ENCODE measurements at places on chromosomes 3 and 15.
A peak's percentile ranks its signal among the peaks of the same experiment; 100 is the strongest.

DNA sequence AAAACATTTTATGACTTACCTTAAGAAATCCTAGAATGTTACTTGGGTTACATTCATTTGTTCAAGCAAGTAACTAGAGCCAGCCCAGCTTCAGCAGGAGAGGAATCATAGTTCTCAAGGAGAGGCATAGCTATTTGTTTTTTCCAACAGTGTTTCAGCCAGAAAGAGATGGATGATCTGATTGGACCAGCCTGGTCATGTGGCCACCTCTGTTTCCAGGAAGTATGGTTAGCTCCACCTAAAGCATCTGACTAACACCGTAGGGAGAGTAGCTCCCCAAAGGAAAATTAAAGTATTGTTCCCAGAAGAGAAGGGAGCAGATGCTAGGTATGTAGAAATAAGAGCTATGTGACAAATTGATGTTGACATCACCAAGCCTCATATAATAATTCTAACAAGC, 417.1 kb downstream of the TAFA4 start:
- no peak for DNase-seq

GRCh38 chr15:63146684-63147083, 10.6 kb downstream of the RPS27L start:
- no peak for DNase-seq

DNA sequence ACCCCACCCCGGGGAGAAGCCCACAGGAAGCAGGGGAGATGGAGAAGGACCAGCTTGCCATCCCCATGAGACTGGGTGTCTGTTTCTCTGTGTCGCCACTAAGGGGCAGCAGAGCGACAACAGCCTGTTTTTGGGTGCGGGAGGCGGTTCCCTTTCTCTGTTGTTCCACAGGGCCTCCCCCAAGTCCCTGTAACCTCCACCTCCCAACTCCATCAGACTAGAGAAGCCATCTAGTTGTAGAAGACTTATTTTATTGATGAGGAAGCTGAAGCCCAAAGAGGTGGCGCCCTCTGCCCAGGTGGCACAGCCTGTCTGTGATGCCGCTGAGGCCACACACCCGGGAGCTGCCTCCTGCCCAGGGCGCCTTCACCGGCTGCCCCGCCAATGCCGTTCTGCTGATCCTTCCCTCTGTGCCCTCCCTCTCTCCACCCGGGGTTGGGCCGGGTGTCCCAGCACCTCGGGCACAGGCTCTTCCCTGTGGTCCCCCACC, 3.9 kb upstream of the CCDC9B start:
- DNase-seq: peak; percentile 92

DNA sequence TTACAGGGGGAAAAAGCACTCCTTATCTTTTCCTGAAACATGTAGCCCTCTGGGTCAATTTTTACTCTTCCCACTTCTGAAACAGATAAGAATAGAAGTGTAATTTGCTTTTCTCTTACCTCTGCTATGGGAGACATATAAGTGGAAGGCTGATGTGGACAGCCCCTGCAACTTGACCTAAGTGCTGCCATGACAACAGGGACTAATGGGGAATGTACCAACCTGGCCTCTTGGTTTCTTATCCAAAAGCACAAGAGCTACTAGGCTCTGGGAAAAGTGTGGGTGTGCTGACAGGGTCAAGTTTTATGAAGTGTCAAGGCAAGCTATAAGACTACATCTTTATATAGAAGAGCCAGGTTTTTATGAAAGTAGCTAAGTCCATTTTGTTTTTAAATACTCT, 1246.5 kb downstream of the OTOL1 start:
- no peak for DNase-seq

- DNase-seq: no peak
Observed at GRCh38 chr15:57440799-57441198, 64.5 kb downstream of the CGNL1 start.

DNA sequence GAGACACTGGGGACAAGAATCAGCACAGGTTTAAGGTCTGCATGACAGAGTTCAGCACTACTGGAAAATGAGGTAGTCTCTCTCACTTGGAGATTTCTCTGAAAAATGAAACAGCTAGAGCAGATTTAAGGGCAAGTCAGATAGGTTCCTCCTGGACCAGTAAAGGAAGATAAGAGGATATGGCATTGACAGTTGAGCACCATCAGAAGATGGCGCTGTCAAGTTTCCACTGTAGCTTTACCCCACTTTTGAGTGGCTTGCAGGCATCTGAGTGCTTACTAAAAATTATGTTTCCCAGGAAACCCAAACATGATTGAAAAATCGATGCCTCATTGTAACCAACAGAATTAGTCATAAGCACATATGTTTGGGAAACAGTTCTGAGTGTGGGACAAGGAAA, 407.2 kb upstream of the UBE2E2 start:
- DNase-seq: no peak

DNA sequence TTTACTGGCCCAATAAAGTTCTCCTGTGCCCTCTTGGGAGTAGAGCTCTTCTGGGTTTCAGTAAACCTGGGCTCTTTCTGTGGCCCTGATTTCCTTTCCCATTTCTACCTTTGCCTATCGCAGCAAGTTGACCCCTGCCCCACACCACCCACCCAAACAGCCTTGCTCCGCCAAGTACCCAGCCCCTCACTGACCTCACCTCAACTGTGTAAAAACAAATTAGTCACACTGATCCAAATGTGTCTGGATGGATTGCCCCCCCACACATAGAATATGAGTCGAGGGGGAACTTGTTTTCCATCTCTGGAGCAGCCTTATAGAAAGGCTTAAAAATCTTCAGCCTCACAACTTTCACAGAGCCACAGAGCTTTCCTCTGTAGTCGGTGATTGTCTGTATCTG, 28.6 kb upstream of the VEPH1 start:
- DNase-seq: no peak

GRCh38 chr3:141093397-141093796, 42.2 kb downstream of the SPSB4 start:
- DNase-seq: no peak

GRCh38 chr15:69914040-69914439, 183.7 kb downstream of the TLE3 start:
- no peak for DNase-seq

DNA sequence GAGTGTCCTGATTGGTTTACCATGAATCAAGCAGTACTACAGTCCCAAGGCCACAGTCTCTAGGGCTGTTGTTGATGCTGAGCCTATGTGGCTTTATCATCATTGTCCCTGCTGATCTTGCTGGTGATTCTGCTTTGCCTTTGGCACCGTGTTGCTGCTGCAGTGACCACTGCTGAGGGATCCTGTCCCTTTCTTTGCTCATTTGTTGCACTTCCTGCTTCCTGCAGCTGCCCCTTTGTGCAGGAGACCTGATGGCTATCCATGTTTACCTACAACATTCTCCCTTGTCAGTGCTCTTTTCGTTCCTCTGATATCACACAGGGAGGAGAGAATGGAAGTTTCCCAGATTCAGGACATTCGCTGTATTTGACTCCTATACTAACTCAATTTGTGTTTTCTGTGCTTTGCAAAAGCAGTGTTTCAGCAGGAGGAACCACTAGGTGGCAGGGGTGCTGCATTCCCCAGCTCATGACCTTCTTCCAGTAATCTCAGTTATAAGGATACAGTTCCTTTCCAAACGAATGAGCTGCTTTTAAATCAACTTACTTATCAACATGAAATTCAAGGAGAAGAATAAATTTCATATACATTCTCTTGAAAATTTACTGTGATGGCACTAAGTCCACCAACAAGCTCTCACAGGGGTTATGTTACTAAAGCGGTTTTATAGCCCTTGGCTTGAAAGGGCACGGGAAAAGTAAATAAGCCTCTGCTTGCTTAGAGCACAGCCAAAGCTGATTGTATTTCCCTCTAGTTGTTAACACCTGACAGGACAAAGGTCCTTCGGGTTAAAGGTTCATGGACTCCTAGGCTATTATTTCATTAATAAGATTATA, 9.7 kb upstream of the THUMPD3 start:
- peak; percentile 86 for DNase-seq

DNA sequence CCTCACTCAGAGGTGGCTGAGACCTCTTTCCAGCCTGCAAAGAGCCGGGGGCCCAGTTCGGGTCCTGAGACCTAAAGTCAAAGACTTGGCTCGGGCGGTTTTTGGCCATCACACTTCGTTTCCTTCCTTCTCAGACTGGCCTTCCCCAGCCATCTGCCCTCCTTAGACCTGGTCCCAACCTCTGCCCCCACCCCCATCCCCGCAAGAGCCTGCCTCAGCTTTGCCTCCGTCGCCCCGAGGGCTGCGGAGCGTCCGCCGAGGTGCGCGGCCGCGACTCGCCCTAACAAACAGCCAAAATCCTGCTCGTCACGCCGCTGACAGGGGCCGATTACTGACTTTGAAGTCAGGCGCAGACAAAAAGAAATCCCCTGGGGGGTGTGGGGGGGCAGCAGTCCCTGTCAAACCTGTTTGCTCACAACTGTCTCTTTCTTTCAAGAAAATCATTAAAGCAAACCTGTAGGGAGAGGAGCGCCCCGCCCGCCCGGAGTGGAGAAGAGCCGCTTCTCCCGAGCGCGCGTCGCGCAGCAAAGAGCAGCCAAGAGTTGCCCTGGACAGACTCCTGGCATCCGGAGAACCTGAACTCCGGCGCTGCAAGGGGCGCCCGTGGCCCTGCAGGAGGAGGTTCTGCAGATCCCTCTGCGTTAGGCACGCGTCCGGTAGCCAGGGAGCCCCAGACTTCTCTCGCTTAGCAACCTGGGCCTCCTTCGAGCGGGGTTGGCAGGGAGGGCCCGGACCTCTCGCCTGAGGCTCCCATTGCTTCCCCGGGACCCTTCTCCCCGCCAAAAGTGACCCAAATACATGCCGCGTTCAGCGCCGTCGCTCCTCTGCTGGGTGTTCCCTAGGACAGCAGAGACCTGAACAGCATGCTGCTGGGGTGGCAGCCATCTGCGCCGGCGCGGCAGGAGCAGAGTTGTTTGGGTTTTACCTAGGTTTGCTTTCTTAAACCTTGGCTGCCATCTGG, 4.5 kb downstream of the SOX14 start:
- no peak for DNase-seq

DNA sequence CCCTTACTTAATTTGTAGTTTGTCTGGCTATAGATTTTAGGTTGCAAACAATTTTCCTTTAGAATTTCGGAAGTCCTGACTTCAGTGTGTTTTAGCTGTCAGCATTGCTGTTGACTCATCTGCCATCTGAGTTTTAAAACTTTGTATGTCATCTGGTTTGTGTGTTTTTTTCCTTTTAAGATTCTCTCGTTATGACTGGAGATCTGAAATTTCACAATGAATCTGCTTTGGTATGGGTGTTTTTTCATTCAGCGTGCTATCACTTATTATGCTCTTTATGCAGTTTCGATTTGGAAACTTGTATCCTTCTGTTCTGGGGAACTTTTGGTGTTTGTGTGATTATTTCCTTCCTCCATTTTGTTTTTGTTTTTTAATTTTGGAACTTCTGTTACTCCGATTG, 53.7 kb upstream of the ZNF280D start:
- no peak for DNase-seq

DNA sequence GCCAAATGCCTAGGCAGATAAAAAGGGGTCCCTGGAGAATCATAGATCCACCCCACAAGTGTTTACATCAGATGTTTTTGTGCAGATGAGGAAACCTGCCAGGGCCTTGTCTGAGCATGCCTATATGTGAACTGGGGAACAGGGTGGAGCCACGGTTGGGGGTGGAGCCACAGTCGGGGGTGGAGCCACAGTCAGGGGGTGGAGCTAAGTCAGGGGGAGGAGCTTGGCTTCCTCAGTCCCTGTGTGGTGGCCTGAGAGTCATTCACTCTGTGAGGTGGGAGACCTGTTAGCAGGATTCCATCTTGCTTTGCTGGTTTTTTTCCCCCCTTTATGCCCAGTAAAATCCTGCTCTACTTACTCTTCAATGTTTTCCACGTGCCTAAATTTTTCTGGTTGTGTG, 57.8 kb upstream of the TGFBR2 start:
- no peak for DNase-seq

- no peak for DNase-seq
Observed at GRCh38 chr3:66370179-66370578, 130.6 kb downstream of the LRIG1 start.

GRCh38 chr3:171833789-171834460, 9.2 kb upstream of the TMEM212 start:
- DNase-seq: no peak

DNA sequence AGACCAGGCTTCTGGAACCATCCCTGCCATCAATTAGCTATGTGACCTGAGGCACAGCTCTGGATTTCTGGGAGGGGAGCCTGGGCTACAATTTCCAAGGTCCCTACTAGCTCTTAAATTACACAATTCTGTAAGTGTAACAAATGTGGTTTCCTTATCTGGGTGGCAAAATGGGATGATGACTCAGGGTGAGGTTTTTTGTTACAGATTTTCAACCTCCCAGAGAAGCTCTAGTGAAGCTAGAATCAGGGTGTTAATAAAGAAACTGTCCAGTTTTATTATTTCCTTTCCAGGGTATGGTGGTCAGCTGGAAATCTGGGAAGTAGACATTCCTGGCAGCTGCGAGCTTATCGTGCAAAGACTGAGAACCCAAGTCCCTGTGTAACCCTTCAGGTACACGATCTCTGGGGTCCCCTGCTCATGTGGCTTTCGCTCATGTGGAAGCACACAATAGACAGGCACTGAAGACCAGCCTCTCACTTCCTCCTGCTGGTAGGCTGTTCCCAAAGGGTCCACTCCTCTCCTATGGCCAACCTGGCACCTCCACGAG, 7.3 kb downstream of the RAB27A start:
- DNase-seq: no peak

- no peak for DNase-seq
Observed at GRCh38 chr15:59406446-59406845, 31.5 kb upstream of the FAM81A start.

DNA sequence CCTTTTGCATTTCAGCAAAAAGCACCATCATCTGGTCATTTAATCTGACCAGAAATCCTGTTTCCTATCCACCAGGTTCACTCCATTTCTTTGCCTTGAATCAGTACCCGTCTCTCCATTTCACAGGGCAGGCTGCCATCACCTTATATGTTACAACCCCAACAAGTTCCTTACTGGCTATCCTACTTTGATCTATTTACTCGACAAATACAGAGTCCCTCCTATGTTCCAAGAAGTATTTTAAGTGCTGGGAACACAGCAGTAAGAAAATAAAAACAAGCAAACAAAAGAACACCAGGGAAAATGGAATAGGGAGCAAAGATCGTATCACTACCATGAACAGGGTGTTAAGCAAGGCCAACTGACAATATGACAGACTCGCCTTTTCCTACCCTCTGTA, 295.2 kb upstream of the WNT5A start:
- no peak for DNase-seq

- DNase-seq: no peak
Observed at GRCh38 chr3:41274944-41275668, 75.8 kb downstream of the CTNNB1 start.

GRCh38 chr15:37101980-37102304, 1.6 kb upstream of the MEIS2 start:
- DNase-seq: peak; percentile 56

GRCh38 chr3:116093374-116093773, 351.9 kb downstream of the LSAMP start:
- DNase-seq: no peak

DNA sequence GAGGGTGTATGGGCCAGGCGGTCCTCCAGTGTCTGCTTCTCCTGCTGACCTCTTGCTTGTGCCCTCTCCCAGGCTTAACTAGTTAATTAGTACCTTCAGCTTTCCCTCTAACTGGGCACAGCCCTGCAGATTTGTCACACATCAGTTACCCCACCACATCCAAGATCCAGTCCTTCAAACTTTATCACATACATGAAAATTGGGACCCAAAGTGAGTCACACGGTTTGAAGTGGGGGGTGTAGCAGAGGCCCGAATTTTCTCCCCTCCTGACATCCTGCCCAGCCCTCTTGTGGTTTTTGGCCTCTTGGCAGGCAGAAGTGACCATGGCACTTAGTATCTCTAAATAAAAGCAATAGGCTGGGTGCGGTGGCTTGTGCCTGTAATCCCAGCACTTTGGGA, 3.9 kb downstream of the MAPKAPK3 start:
- no peak for DNase-seq

- no peak for DNase-seq
Observed at GRCh38 chr15:39869254-39869653, 50.8 kb downstream of the GPR176 start.
